ENCODE measurements at places on chromosomes 6 and 20.

DNA sequence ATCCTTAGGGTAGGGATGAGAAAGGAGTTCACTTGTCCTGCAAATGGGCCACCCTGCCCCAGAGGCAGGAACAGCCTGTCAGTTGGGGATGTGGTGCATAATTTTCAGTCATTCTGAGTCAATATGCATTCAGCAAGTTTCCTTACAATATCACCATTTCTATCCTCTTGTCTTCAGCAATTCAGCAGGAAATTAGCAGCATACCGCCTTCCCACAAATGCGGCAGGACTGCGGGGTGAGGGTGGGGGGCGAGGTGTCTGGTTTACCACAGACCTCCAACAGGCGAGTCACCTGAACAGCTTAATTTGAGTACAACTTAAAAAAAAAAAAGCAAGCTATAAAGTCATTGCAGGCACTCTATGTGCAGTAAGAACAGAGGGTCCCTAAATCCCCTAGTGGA is 126.8 kb downstream of the MAP3K7 start:
- DNase-seq = no peak

GRCh38 chr20:41355192-41355591 is 11.4 kb downstream of the EMILIN3 start:
- DNase-seq = no peak

DNA sequence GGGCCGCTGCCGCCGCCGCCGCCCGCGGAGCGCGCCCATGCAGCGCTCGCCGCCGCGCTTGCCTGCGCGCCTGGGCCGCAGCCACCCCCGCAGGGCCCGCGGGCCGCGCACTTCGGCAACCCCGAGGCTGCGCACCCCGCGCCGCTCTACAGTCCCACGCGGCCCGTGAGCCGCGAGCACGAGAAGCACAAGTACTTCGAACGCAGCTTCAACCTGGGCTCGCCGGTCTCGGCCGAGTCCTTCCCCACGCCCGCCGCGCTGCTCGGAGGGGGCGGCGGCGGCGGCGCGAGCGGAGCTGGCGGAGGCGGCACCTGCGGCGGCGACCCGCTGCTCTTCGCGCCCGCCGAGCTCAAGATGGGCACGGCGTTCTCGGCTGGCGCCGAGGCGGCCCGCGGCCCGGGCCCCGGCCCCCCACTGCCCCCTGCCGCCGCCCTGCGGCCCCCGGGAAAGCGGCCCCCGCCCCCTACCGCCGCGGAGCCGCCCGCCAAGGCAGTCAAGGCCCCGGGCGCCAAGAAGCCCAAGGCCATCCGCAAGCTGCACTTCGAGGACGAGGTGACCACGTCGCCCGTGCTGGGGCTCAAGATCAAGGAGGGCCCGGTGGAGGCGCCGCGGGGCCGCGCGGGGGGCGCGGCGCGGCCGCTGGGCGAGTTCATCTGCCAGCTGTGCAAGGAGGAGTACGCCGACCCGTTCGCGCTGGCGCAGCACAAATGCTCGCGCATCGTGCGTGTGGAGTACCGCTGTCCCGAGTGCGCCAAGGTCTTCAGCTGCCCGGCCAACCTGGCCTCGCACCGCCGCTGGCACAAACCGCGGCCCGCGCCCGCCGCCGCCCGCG is 730 bp downstream of the INSM1 start:
- DNase-seq = no peak

- no peak for DNase-seq
Observed at GRCh38 chr6:131979515-131980337, 28.6 kb upstream of the CCN2 start.

DNA sequence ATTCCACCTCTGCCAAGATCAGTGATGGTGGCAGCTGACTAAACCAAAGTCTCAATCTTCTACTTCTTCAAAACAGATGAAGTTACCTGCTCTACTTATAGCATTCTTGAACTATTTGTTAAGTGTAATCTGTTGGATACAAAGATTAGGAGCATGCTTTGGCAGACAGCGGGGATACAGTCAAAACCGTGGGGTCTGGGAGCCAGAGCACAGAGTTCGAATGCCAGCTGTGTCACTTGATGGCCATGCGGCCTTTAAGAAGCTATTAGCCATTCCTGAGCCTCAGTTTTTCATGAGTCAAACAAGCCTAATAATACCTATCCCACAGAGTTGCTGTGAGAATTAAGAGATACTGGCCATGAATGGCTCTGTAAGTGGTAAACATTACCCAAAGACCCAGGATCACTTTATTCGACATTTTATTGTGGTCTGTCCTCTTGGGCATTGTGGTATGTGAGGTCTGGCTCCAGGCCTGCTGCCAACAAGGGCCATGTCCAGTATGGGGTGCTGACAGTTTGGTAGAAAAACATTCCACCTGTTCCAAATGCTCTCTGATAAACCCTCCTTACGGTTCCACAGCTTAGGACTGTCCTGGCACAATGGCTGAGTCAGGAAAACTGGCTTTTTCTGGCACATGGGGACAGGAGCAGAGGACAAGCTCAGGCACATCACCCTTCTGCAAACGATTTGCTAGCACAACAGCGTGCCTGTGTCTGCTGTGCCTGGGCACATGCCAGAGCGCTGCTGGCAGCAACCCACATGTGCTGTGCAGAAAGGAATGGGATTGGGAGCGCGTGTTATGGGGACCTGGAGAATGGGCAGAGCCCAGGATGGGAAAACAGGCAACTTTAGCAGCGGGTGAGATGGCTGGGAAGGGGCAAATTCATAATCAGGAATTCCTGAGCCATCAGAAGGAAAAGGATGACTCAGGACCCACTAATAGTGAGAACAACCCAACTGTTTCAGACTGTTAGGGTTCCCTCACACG is 15.7 kb upstream of the FAM83C start:
- DNase-seq = peak; percentile 88

- DNase-seq = no peak
Observed at GRCh38 chr6:24882295-24882694, 53.5 kb downstream of the RIPOR2 start.

GRCh38 chr6:72894091-72894490 is 272.2 kb downstream of the KCNQ5 start:
- DNase-seq = no peak

- no peak for DNase-seq
Observed at GRCh38 chr20:13841206-13841605, 56.4 kb downstream of the NDUFAF5 start.

DNA sequence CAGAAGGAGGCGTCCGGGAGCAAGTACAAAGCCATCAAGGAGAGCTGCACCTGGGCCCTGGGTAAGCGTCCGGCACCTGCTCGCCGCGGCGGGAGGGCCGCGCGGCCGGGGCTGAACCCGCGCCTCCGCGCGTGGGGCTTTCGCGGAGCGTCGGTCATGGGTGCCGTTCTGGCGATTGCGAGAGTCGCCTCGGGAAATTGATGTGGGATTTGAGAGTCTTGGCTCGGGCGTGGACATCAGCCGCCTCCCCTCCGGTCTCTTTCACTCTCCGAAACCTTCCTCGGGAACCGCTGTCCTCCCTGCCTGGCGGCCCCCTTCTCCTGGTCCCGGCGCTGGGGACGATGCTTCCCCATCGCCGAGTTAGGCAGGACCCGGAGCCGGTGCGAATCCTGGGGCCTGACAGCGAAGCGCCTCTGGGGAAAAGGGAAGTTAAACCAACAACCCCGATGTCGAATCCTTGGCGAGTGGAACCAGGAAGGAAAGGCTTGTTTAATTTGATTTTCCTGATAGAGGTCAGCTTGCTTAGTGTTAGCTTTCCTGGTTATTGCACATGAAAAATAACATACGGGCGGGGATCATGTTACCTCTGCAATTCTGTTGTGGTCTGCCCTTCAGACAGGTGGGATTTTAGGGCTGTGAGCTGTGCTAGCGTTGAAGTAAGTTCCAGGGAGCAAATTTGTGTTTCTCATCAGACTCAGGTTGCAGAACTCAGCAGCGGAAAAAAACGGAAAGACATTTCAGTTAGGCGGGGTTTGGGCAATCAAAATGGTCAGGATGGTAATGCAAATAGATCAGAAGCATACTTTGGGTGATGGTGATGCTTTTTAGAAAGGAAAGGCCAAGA is 594 bp downstream of the ARFGEF3 start:
- peak; percentile 32 for DNase-seq

DNA sequence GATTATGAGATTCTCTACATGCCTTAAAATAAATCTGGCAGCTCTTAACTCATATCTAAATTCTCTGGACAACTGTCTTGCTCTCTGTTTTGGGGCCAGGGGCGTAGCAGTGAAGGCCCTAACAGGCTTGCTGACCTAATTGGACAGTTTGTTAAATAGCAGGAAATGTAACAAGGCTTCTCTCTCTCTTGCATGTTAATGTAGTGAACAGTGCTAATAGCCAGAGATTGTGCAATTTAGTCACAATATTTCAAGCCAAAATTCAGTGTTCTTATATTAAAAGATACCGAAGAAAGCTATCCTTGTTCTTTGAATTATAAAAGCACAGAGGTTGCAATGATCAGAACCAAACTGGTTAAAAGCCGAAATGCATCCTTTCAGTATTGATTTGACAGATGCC is 3.0 kb downstream of the PPP1R3D start:
- DNase-seq = no peak

GRCh38 chr6:34671367-34671766 is 25.2 kb downstream of the ILRUN start:
- DNase-seq = no peak

Data from Ammon's horn (tissue), 1 donor.